SJSA1 (cell line): ENCODE measurements at places on chromosomes 1 and 21. TPM values are rescaled to one million over a fixed set of nuclear protein-coding genes. Genes with fewer than 3 reads are reported as not detected.

GRCh38 chr1:31064111-31064717 is 1.3 kb downstream of the PUM1 start:
- DNase-seq, result peak; percentile 49

- DNase-seq, result no peak
Measured at GRCh38 chr1:75616436-75617433, 5.8 kb upstream of the SLC44A5 start.

DNA sequence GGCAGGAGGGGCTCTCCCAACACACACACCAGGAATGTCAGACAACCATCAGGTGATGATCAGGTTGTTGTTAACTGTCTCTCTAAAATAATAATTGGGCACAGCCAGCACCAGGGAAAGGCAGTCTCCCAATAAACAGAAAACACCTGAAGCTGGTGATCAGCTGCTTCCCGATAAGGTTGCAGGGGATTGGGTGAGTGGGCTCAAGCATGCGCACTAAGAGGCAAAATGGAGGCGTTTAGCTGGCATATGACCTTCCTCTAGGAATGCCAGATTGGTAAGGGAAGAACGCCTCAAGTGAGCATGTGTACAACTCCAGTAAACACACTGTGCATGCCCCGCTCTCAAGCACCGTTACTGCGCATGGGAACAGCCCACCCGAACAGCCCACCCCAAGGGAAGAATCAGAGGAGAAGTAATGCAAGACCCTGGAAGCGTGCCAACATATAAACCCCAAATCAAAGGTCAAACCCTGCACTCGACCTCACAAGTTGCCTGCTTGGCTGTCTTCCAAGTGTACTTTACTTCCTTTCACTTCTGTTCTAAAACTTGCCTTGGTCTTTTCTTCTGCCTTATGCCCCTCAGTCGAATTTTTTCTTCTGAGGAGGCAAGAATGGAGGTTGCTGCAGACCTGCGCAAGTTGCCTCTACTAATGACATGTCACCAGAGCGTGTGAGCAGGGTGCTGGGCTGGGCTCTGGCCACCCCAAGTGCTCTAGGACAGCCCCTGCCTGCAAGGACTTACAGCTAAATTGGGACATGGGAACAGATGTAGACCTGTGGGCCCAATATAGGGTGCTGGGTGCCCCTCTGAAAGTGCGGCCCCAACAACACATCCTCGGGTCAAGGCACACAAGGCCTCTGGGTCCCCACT is 200.8 kb downstream of the RHOU start:
- no peak for DNase-seq

DNA sequence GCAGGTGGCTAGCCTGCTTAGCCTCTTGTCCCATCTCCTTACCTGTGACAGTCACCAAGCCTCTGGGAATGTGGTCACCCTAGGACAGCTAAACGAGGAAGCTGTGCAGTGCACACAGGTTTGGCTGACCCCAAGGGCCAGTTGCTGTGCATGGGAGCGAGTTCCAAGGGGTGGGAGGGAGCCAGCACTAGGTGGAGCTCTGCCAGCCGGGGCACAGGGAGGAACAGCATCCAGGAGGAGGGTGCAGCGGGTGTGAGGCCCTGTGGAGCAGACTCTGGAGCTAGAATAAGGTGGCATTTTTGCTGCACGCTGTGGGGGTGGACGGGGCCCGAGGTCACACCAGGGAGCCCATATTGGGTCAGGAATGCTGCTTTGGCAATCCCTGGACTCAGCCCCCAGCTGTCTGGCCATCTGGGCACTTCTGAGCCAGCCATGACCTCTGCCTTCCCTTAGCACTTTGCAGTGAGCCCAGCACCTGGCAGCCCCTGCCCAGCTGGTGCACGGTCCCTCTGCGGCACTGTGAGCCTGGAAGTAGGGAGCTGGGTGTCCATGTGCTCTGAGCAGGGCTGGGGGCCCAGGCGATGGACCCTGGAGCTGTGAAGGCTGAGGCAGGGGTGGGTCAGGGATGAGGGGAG is 8.7 kb downstream of the PDXK start:
- DNase-seq, result no peak

DNA sequence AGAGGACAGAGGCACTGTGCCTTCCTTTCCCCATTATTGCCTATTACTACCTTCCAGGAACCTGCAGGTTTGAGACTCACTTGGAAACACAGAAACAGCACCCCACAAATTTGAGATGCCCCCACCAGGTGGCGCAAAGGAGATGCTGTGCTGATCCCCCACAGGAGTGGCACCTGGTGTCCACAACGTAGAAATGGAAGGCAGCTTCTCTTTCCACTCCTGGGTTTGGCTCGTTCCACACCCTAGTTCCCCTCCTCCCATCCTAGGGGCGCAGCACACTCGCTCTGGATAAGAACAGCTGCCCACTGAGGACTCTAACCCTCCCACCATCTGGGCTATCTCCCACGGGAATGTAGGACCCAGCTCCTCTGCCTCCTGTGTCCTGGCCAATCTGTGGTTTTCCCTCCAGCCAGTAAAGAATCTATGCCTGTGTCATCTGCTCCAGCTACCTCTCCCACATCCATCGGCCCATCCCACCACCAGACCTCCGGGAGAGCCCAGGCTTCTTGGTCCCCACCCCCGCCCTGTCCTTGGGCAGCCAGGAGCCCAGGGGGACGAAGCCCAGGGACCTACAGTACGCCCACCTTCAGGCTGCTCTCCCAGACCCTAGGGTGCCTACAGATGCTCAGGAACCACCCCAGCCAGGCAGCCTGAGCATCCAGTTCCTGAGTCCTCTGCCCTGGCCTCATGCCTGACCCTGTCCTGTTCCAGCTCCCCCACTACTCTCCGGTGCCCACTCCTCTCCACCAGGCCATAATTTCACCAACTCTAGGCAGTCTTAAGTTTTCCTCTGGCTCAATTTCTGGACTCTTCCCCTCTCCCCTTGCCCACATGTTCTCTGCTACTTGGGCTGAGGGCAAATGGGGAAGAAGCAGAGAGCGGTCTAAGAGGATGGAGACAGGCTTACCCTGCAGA is 549 bp downstream of the THBS3 start:
- peak; percentile 87 for DNase-seq

DNA sequence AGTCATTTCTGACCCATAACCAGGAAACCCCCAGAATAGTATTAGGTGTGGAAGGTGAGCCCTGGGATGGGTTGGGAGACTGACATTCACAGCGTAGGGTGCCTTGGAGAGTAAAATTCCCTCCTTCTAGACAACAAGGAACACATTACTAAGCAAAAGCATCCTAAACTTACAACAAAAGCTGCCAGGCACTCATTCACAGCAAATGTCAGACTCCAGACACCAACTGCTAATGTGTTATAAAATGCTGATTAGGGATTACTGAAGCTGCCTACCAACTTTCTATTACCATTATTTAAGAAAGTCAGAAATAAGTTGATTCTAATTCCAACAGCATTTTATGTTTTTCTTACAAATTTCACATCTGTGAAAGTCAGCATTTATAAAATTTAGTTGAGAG is 40.0 kb upstream of the C1orf87 start:
- no peak for DNase-seq

DNA sequence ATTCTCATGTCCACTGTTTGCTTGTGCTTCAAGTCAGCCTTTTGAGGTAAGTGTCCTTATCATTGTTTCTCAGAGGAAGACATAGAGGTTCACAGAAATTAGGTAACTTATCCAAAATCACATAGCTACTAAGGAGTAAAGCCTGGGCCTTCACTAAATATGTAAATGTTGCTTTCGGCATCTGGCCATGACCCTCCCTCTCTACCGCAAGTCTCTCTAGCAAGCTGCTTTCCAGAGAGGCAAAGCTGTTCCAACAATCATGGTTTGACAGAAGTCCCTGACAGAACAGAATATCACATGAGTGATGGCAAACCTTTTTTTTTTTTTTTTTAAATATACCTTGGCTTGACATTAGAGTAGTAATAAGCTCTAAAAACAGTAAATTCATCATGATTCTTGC is 94.5 kb upstream of the F3 start:
- DNase-seq, result no peak

GRCh38 chr1:19922015-19922688 is 1.3 kb downstream of the PLA2G2E start:
- DNase-seq, result no peak

DNA sequence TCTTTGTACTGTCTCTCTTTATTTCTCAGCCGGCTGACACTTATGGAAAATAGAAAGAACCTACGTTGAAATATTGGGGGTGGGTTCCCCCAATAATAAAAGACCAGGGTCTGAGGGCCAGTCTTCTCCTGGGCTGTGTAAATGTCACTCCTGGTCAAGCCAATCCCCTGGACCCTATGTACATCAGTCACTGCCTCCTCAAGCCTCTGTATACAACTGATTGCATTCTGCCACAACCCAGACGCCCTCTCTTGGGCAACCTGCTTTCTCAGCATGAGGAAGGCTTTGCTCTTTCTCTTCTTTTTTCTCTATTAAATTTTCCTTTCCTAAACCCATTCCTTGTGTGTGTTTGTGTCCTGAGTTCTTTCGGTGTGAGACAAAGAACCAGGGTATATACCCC is 84.1 kb upstream of the SERBP1 start:
- DNase-seq, result no peak

GRCh38 chr21:21039624-21040170 is 41.5 kb downstream of the NCAM2 start:
- no peak for DNase-seq

GRCh38 chr1:30472526-30472925 is 250.9 kb downstream of the MATN1 start:
- DNase-seq, result no peak

GRCh38 chr1:22491995-22492715 is 40.5 kb downstream of the ZBTB40 start:
- DNase-seq, result no peak

DNA sequence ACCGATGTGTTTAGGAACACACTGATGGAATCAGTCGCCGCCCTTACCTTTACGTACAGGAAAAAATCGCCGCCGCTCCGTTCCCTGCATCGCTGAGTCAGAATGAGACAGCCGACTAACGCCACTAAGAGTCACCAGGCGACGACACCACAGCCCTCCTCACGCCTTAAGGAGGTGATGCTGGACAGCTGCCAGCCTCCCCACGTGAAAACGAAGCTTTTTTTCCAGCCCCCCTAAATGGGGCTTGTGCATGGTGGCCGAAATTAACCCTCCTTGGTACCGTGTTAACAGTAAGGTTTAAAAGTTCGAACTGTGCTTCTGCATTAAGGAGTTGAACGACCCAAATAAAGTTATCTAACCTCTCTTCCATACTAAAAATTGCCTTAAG is 511 bp downstream of the DNTTIP2 start:
- peak; percentile 61 for DNase-seq

DNA sequence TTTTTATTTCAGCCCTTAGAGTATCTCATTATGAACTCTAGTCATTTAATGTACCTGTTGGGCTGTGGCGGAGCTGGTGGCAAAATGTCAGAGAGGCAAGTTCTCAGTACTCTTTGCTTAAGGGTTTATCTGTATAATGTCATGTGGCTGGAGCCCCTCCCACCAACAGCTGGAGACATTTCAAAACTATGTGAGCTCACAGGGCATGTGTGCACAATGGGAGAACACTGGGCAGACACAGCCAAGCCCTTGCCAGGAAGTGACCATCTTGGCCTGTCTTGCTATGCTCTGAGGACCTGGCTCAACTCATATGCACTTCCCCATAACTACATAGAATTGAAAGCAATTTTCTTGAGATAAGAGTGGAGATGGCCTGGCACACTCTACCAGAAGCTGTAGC is 296.4 kb downstream of the PTPRU start:
- no peak for DNase-seq

DNA sequence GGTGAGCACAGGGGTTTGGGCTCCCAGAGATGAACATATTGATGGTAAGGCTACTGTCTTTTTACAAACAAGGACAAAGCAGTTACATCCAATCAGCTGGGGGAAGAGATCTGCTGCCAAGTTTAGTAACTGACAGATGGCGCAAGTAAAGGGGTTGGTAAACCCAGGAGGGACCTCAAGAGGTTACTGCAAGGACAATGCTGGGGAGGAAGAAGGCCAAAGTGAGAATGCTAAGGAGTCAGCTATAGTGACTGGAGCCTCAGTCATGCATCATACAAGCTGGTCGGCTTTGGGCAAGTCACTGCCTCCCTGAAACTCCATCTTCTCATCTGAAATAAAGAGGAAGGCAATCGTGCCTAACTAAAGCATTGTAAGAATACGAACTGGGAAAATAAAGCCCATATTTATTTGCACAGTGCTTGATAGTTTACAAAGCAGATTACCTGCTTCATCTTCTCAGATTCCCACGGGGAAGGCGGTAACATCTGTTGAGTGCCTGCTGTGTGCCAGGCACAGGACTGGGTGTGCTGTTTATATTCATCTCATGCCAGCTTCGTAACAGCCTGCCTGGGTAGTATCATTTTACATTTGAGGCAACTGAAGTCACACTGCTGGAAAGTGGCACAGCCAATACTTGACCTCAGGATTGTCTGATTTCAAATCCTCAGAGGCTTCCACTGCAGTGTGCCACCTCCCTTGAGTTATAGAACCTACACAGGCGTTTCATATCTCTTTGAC is 114.8 kb downstream of the BEND5 start:
- DNase-seq, result no peak

- no peak for DNase-seq
Measured at GRCh38 chr1:87915771-87916170, 587.1 kb downstream of the LMO4 start.

DNA sequence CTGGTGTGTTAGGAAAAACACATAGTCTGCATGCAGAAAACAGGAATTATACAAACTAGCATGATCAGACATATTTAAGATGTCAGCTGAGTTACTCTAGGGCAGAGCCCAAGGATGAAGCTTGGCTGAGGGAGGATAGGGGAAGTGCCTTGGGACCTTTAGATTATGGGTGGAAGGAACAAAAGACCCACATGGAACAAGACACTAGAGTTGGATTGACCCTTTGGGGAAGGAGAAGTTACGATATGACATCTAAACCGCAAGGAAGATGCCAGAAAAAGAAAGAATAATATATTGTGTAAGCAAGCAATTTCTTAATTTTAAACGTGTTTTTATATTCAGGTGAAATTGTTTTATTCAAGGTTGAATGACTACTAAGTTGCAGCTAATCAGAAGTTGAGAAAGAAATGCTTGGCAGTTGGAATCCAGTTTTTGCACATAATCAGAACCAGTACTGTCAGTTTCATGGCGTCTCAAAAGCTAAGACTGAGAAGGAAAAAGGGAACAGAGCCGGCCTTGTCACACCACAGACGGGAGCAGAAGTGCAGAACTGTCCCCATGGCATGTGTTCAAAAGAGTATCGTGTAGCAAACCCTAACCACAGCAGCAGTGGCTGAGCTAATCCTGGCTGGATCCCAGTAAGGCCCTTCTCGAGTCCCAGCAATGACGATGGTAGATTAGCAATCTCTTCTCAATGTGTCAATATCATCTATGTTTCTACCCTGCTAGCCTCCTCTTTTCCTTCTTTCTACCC is 31.2 kb upstream of the IFNAR2 start:
- DNase-seq, result peak; percentile 10

ADGRL2 gene
- 0.22 and 3.5 TPM in 2 replicates for total RNA-seq

PYHIN1 gene
- total RNA-seq, result not detected in 2 replicates

POU3F1 gene
- total RNA-seq, result 0.26 TPM in 1 of 2 replicates, not detected in the other

CRNN gene
- total RNA-seq, result 0.16 TPM in 1 of 2 replicates, not detected in the other

RIIAD1 gene
- total RNA-seq, result not detected in 2 replicates

CACNA1S gene
- not detected in 2 replicates for total RNA-seq

ZBTB8A gene
- 7.3 and 8.6 TPM in 2 replicates for total RNA-seq

SPATA45 gene
- total RNA-seq, result not detected in 2 replicates

CFHR2 gene
- total RNA-seq, result not detected in 2 replicates

TSPAN2 gene
- 11.9 and 18.2 TPM in 2 replicates for total RNA-seq
